ENCODE measurements at places on chromosomes 3 and 15.

- DNase-seq, result no peak
These were observed 51.9 kb upstream of the PFN2 start for GRCh38 chr3:150022381-150023238.

DNA sequence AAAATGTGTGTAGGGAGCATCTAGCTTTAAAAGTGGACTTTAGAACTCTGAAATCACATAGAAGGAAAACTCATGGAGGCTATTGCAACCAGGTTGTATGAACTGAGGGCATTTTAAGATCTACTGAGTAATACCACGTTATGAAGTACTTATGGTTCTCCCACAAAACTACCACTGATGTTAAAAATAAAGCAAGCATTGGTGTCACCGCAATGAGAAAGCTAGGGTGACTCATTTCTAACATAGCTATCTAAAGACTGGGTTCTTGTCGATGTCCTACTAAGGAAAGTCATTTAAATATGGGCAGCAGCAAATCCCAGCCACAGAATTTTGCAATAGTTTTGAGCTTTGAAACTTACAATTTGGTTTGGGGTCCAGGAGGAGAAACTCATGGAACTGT lies 584.8 kb downstream of the DIPK2A start:
- no peak for DNase-seq

- no peak for DNase-seq
These were observed 214.0 kb upstream of the RARB start for GRCh38 chr3:25214034-25214433.

DNA sequence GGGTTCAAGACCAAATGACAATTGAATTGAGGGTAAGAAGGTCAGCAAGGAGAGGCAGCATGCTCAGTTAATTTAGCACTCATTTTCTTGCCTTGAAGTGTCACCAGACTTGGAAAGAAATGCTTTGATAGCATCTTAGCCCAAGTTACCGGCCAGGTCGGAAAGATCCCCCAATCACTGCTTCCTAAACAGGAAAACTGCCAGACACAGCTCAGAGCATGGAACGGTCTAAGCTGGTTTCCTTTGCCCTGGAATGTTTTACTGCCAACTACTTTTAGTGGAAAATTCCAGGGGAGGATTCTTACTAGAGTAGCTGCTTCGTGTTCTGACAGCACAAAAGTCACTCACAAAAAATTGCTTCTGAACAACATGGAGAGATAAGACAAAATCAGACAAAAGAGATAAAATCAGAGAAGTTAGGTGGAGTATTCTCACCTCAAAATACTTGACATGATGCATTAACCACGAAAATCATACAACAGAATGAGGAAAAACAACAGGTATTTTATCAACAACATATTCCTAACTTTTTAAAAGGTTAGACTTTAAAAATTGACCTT lies 65.5 kb downstream of the CCR4 start:
- DNase-seq, result no peak

- no peak for DNase-seq
These were observed 149.4 kb downstream of the VGLL4 start for GRCh38 chr3:11494131-11494916.

DNA sequence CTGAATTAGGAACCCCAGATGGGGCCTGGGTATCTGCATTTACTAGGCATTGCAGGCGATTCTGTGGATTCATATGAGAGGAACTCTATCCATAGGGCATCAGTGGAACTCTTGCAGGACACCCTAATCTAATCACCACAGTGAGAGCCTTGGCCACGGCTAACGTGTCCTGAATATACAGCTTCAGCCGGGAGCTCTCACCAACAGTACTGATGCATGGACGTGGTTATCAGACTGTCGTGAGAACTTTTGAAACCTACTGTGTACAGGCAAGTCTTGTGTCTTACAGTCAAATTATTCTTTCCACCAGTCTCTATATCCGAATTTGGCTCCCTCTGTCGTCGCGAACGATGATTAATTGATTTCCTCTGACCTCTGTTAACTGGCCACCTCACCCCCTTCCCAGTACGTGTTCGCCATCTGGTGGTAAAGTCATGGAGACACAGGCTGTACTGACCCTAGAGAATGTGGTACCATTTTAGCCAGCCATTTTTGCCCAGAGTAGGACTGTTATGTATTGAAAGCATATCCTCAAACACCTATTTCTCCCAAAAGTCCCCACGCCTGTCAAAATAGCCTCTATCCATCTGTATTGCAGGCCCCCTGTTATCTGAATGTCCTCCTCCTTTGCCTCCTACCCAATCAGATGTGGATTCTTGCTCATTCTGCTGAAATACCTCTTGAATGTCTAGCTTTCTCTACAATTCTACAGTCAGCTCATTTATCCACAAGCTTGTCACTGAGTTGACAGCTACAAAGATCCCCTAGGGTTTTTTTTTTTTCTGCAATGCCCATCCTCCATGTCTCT lies 39.7 kb downstream of the GLDN start:
- peak; percentile 14 for DNase-seq

DNA sequence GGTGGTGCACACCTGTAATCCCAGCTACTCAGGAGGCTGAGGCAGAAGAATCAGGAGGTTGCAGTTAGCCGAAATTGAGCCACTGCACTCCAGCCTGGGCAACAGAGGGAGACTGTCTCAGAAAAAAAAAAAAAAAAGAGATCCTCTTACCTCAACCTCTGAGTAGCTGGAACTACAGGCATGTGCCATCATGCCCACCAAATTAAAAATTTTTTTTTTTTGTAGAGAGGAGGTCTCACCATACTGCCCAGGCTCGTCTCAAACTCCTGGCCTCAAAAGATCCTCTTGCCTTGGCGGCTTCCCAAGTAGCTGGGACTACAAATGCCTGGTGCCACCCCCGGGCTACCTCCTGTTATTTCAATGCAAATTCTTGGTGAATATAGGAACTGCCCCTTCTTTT lies 1.5 kb downstream of the UMPS start:
- DNase-seq, result no peak

DNA sequence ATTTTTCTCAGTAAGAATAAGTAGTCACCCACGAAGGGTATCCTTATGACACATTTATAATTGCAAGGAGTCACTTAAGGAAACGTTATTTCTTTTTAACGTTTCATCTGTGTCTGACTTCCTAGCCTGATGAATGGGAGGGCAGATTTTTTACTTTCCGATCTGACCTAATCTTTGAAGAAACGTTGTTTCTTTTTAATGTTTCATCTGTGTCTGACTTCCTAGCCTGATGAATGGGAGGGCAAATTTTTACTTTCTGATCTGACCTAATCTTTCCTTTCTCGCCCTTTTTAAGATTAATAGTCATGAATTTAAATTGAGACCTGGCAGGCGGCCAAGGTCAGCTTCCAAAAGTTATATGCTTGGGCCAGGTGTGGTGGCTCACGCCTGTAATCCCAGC lies 3.0 kb upstream of the KLHL6 start:
- DNase-seq, result no peak

- no peak for DNase-seq
These were observed 74.5 kb downstream of the MYLK start for GRCh38 chr3:123809597-123809996.

GRCh38 chr3:133754455-133754854 lies 8.3 kb downstream of the TF start:
- no peak for DNase-seq

DNA sequence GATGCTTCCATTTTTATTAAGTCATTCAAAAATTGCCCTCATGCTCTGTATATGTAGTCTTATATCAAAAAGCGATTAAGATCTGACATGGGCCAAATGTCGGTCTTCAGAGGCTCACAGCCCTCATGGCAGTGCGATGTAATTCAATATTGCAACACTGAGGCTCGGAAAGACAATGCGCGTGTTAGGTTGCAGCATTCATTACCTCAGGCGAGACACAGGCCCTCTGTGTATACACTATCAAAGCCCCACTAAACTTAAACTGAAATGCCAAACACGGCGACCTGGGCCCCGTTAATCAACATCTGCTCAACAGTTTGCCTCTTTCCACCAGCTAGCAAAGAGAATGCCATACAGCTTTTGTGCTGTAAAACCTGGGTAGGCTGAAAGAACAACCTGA lies 413.4 kb downstream of the ERC2 start:
- DNase-seq, result no peak

DNA sequence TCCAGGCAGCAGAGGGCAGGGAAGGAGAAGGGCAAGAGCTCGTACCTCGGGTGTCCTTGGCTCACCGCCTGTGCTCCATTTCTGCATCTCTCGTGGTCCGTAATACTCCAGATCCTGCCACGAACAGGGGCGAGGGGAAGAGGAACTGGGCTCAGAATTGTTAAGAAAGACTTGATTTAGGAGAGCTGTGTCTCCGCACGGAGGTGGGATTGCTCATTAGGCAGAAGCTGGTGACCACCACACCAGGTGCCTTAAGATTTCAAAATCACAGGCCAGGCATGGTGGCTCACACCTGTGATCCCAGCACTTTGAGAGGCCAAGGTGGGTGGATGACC lies 37.2 kb upstream of the BDH1 start:
- DNase-seq, result no peak

DNA sequence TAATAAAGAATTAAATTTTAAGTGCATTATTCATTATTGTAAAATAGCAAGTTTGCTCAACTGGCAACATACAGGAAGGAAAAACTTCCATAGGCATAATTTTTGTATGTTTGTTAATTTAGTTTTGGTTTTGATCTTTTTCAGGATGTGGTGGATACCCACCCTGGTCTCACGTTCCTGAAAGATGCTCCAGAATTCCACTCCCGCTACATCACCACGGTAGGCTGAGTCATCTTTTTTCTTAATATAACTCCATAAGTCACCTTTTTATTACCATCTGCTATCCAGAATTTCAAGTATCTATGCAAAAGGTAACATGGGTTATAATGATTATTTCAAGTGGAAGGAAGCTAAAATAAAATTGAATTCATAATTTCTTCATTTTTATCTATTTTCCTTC lies 104.8 kb downstream of the PPP2R3A start:
- no peak for DNase-seq

- no peak for DNase-seq
These were observed 51.0 kb upstream of the ARL8B start for GRCh38 chr3:5071061-5071460.

DNA sequence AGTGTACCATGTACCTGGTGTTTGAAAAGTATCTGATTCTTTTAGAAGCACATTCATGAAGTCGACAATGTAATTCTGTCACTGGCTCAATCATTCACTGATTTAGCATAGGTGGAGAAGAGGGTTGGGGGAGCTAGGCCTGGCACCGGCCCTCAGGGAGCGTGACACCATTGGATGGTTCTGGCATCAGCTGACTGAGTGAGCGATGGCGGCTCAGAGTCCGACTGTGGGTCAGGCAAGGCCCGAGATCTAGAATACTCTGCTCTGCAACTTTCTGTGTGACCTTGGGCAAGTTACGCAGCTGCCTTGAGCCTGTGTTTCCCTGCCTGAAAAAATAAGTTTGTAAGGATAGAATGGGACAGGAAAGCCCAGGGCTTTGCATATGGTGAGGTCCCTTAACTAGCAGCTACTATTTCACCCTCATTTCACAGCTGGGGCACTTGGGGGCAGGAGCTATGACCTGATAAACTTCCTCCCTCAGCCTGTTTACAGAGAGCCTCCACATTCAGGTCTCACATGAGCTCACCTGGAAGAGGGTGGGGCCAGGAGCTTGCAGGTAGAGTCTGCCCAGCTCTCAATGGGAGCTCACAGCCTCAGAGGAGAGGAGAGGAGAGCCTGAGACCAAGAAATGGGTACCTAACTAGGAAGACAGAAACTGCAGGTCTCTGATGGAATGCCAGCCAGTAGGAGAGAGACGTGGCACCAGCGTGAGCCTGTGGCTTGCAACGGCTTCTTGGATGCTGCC lies 153.7 kb upstream of the TLE3 start:
- DNase-seq, result no peak

DNA sequence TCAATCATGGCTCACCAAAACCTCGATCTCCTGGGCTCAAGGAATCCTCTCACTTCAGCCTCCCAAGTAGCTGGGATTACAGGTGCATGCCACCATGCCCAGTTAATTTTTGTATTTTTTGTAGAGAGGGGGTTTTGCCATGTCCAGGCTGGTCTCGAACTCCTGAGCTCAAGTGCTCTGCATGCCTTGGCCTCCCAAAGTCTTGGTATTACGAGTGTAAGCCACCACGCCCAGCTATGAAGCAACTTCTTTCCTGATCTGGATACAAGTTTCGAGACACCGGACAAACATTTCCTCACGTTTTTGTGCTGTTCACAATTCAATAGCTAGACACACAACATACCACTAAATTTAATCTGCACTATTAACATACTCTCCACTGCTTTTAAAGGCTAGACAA lies 3.4 kb upstream of the SYNM start:
- DNase-seq, result no peak

GRCh38 chr15:66654361-66654738 lies 47.7 kb upstream of the SMAD6 start:
- DNase-seq, result no peak

DNA sequence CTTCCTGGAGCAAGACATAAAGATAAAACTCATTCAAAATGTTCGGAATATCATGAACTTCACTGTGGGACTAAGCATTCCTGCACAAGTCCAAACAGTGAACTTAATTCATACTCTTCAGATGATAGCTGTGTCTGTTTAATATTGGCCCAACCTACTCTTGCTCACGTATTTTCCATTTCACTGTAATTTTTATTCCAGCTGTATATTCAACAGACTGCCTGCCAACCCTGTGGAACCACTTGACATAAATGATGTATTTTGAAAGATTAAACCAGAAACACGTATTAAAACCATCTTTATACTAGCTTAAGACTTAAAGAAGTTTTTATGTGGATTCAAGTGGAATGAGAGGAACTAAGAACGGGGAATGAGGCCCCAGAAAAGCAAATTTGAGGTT lies 172.5 kb downstream of the TMEM108 start:
- no peak for DNase-seq

DNA sequence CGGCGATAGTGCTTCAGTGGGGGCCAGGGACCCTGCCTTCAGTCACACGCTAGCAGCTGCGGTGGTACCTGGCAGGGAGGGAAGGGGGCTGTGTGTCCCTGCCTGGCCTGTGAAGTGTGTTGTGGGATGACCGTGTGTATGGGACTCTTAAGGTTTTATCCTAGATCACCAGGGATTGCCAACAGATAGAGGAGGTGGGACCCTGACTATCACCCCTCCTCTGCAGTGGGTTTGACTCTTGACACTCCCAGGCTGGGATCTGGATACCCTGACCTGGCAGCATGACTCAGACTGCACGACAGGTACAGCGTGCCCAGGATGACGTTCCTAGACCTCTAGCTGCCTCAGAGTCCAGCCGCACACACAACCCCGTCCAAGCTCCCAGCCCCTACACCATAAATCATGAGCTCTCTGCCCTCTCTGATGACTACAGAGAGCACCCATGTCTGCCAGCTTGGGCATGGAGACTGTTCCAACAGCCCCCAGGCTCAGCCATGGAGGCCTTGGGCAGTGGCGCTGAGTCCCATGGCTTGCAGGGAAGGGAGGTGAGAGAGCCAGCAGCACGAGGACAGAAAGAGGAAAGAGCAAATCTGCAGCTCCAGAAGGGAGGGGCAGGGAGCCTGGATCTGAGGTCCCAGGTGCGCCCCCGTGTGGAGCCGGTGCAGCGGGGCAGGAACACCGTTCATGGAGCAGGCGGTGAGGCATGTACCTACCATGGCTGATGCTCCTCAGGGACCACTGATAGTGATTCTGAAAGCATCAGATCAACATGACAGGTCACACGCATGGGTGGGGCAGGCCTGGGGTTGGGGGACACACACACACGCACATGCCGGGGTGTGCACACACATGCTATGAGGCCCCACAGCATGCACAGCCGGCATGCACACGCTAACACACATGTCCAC lies 71.0 kb downstream of the ADAMTS7 start:
- DNase-seq, result peak; percentile 23
